CD4-positive, alpha-beta memory T cell (primary cell): ENCODE measurements at places on chromosomes 1 and 21. TPM values are rescaled to one million over a fixed set of nuclear protein-coding genes. Genes with fewer than 3 reads are reported as not detected.

DNA sequence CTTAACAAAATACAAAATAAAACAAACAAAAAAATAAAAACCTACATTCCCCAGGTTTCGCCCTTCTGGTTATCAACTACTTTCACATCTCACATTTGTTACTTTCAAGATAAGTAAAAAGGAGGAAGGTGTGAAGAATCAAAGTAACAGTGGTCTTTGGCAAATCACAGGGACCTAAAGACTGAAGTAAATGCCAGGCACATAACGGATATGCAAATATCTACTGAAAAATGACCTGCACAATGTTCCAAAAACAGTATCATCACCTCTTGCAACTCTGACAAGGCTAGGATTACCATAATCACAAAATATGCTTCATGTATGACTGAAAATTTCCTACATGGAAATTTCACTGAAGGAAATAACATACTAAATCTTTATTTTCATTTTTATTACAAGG is 29.3 kb downstream of the COP1 start:
- H3K27ac ChIP-seq, result no peak overlapping the region
- peaks cover 15% of the 10 kb centered on the region for H3K36me3 ChIP-seq
- no peaks in the 10 kb centered on the region for H3K27me3 ChIP-seq

GRCh38 chr1:101376121-101377083 is 139.6 kb downstream of the S1PR1 start:
- no peak overlapping the region for H3K4me3 ChIP-seq
- no peaks in the 10 kb centered on the region for H3K27me3 ChIP-seq
- H3K4me1 ChIP-seq, result no peaks in the 10 kb centered on the region

DNA sequence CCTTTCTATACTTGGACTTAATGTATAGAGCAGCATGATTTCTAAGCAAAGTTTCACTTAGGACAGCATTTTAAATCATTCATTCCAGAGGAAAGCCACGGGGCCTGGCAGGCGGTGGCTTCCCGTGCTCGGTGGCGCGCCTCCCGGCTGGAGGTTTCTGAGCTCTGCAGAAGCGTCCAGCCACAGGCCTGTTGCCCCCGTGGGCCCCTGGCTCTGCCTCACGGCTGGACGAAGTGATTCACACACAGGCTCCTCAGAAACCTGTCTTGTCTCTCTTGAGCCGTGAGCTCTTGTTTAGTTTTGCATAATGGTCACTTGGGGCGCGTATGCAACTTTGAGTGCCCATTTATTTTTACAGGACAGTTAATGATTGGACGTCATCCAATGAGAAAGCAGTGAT is 22.1 kb upstream of the DIP2A start:
- H3K4me3 ChIP-seq, result no peak overlapping the region
- peaks cover 36% of the 10 kb centered on the region for H3K36me3 ChIP-seq
- H3K4me1 ChIP-seq, result no peaks in the 10 kb centered on the region
- no peak overlapping the region for H3K27ac ChIP-seq
- no peak for DNase-seq

ARHGAP30 gene
- 63.4 TPM for polyA plus RNA-seq

NBPF19 gene
- 1.5 TPM for polyA plus RNA-seq
